ENCODE measurements at places on chromosomes 2 and 18.

GRCh38 chr2:241904791-241905710, 35.5 kb downstream of the RTP5 start:
- no peak for DNase-seq

DNA sequence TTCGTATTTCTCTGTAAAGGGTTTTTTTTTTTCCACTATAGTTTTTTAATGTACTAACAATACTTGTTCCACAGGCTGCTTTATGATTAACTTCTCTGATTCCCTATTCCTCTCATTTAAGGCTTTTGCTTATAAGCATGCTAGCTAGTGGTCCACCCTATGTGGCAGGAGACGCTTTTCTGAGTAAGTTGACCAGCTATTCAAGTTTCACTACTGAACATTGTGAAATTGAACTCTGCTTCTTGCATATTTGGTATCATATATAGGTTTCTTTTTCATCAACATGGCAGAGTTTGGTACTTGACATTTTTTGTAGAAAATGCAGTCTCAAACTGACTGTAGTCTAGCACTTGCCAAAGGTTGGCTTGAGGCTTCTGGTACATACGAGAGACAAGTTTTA, 74.2 kb downstream of the OTX1 start:
- no peak for DNase-seq

GRCh38 chr2:143504397-143504796, 375.2 kb downstream of the ARHGAP15 start:
- DNase-seq, result no peak

- DNase-seq, result no peak
Observed at GRCh38 chr2:216431531-216431856, 19.2 kb downstream of the SMARCAL1 start.

GRCh38 chr18:35577045-35577848, 4.3 kb upstream of the GALNT1 start:
- DNase-seq, result no peak

- peak; percentile 95 for DNase-seq
Observed at GRCh38 chr18:47930931-47931717, 665 bp upstream of the SMAD2 start.

GRCh38 chr2:98295721-98296414, 50.4 kb upstream of the CNGA3 start:
- no peak for DNase-seq

DNA sequence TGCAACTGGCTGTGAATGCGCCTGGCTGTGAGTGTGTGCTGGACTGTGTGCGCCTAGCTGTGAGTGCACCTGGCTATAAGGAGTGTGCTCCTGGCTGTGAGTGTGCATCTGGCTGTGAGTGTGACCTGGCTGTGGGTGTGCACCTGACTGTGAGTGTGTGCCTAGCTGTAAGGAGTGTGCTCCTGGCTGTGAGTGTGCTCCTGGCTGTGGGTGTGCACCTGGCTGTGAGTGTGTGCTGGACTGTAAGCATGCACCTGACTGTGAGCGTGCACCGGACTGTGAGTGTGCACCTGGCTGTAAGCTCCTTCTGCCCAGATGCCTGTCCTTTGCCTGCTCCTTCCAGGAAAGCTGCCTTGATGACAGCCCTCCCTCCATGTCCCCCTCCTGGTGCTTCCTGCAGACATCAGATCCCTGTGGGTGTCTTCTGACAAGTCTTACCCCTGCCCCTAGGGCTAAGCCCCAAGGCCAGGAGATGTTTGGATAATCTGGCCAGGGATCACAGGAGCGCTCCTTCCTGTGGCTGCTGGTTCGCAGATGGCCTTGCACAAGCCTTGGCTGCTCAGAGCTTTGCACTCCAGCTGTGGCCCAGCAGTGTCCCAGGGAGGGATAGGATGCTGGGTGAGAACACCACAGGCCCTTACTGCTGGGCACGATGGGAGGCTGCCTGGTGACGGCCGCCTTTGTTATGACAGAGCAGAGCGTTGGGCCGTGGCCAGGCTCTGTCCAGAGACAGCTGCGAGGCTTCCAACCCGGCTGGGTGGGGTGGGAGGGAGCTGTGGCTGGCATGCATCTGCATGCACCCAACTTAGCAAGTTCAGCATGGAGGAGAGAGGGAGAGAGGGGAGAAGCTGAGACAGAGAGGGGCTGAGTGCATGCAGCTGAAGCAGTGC, 89.9 kb downstream of the GLI2 start:
- DNase-seq, result no peak

DNA sequence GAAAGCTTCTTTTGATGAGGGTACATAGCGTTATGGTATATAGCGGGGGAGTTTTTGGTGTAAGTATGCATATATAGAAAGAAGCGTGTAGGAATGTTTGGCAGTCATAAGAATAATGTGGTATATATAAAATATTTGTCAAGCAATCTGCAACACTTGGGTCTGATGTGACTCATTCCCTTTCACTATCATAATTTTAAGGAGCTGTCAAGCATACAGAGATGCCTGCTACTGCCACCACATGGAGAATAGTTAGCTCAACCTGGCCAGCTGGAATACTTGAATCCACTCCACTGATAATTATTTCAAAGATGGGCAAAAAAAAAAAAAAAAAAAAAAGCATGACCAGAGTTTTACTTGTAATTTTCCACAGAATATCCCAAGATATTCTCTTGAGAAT, 559.8 kb upstream of the REG3G start:
- no peak for DNase-seq

- DNase-seq, result no peak
Observed at GRCh38 chr2:127660291-127660578, 14.3 kb downstream of the GPR17 start.

DNA sequence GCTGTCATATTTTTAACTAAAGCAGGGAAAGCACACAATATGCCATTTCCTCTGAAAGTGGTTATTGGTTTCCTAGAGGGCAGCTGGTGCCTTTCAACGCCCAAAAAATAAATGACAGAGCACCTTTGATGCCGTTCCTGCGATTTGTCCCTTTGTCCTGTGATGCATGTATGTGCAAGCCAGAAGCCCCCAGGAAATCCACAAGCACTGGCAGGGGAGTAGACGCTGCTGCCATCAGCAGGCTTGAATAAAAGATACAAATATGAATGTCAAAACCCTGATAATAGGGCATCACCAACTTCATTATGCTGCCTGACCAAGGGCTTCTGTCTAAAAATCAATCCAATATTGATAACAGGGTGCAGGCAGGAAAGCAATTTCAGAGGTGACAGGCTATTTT, 246.1 kb downstream of the FBXO15 start:
- DNase-seq, result no peak

GRCh38 chr2:1782514-1782913, 38.2 kb upstream of the PXDN start:
- no peak for DNase-seq

DNA sequence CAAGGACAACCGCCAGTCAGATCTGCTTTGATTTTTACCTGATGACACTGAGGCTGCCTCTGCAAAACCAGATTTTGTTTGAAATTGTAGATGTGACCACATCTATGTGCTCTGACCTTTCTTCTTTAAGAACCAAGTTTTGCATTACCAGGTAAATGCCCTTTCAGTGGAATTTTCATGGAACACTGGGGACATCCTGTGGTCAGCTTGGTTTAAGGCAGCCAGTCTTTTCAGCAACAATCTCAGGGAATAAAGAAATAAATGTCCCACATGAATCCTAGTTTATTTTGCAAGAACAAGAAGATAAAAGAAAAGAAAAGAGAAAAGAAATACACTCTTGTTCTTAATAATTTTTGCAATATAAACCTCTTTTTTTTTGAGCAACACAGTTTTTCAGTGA, 90.6 kb downstream of the POU3F3 start:
- no peak for DNase-seq

- DNase-seq, result no peak
Observed at GRCh38 chr18:20971886-20972267, 139.7 kb downstream of the ROCK1 start.

- DNase-seq, result no peak
Observed at GRCh38 chr18:45854036-45854586, 28.6 kb downstream of the SIGLEC15 start.

DNA sequence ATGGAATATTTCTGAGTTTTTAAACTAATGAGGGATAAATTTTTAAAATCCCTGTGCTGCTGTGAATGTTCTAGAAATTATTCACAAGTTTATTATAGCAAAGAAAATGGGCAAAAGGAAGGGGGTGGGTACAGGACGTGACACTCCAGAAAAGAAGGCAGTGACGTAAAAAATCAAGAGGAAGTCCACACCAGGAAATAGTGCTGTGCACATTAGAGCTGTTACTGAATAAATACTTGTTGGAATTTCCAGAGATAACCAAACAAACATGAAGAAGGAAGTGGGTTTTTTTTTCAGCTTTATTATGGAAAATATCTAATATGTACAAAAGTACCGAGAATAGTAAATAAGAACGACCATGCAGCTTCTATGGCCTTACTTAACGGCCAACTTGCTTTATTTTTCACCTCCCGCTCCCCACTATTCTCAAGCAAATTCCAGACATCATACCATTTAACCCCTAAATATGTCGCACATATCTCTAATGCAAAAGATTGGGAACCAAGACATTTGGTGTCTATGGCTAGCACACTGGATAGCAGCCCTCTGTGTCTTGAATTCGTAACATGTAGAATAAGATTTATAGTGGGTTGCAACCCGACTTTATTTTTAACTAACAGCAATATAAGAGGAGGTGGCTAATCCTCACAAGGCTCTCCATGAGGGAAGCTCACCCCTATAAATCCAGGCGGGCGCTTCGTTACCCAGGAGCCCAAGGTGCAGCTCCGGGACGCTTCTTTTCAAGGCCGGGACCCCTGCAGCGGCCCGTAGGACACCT, 580 bp upstream of the NDUFV2 start:
- no peak for DNase-seq

DNA sequence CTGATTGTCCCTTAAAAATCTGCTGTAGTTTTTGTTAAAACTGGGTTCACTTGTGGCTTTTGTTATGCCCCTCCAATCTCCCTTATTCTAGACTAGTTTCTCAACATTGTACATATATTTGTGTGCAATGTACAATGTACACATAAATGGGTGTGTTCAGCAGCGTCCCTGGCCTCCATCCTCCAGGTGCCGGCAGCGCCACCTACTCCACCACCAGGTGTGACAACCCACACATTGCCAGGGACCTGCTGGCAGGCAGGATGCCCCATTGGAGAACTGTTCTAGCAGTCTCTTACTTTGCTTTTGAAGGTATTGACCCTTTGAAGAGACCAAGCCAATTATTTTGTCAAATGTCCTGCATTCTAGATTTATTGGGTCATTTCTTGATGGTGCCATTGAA, 75.4 kb downstream of the SH3RF3 start:
- no peak for DNase-seq

GRCh38 chr18:32937066-32937465, 164.2 kb upstream of the KLHL14 start:
- DNase-seq, result no peak

GRCh38 chr2:62817995-62818713, 112.6 kb downstream of the EHBP1 start:
- DNase-seq, result no peak

DNA sequence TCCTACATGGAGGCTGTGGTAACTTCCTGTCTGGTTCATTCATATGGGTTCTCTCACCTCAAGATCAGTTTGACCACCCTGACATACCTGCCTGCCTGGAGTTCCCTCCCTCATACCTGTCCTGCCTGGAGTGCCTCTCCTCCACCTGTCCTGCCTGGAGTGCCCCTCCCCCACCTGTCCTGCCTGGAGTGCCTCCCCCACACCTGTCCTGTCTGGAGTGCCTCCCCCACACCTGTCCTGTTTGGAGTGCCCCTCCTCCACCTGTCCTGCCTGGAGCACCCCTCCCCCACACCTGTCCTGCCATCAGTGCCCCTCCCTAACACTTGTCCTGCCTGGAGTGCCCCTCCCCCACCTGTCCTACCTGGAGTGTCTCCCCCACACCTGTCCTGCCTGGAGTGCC, 461.9 kb downstream of the PTPRM start:
- no peak for DNase-seq

DNA sequence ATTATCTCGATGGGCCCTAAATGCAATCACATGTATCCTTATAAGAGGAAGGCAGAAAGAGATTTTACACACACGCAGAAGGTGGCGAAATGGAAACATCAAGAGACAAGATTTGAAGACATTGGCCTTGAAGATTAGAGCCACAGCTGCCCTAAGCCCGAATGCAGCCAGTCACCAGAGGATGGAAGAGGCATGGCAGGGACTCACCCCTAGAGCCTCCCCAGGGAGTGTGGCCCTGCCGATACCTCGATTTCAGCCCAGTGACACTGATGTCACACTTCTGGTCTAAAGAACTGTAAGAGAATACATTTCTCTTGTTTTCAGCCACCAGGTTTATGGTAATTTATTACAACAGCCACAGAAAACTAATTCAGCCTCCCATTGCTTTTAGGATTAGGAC, 17.4 kb downstream of the TTC39C start:
- DNase-seq, result no peak

DNA sequence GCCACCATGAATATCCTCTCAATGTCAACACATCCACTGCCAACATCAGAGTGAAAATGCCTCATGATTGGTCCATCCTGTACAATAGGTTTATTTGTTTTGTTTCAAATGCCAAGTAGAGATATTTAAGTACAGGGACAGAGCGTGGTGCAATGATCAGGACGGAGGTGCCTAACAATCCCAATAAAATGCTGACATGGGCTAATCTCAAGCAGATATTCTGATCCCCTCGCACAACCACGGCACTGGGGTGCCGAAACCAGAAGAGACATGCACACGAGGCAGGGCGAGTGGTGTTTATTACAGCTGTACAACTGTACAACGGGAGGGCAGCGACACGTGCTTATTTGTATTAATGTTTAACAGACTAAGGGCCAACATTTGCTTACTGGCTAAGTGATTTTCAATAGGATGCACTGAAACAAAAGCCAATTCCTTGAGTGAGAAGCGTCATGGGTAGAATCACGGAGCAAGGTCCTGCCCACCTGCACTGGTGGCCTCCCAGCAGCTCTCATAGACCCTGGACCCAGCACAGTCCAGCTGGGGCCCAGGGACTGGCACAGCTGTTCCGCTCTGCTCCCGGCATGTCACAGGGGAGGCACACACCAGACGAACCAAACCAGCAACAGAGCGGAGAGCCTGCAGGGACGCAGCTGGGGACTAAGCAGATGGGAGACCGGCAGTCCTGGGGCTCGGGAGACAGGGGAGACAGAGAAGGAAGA, 101.4 kb downstream of the HDAC4 start:
- no peak for DNase-seq

- no peak for DNase-seq
Observed at GRCh38 chr2:129369437-129369836, 610.0 kb upstream of the RAB6C start.

GRCh38 chr2:36366491-36367120, 11.0 kb downstream of the CRIM1 start:
- no peak for DNase-seq

- DNase-seq, result no peak
Observed at GRCh38 chr2:8478471-8478793, 203.4 kb upstream of the ID2 start.

- no peak for DNase-seq
Observed at GRCh38 chr2:198213253-198213652, 408.9 kb downstream of the PLCL1 start.

GRCh38 chr18:22307528-22307927, 110.2 kb downstream of the CTAGE1 start:
- no peak for DNase-seq

Data from activated CD8-positive, alpha-beta memory T cell treated with anti-CD3 and anti-CD28 coated beads for 1 hour (primary cell).